RWPE2 (cell line): ENCODE measurements at places on chromosomes 2 and 18.

DNA sequence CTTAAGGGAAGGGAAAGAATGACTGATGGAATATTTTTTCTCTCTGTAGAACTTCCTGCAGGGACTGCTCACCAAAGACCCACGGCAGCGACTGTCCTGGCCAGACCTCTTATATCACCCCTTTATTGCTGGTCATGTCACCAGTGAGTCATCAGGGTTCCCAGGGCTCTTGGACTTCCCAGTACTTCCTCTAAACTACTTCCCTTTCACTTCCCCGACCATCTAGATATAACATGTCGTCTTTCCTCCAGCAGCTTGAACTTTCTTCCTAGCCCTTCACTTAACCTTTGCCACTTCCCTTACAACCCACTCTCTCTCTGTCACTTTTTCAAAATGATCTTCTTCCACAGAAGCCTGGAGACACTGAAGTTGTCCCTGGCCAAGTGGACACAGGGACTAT lies 7.2 kb downstream of the STK36 start:
- no peak overlapping the region for H3K4me3 ChIP-seq
- peaks cover 54% of the 10 kb centered on the region for H3K36me3 ChIP-seq
- no peaks in the 10 kb centered on the region for H3K27me3 ChIP-seq
- no peak overlapping the region for H3K27ac ChIP-seq
- H3K4me1 ChIP-seq = no peaks in the 10 kb centered on the region
- no peak for DNase-seq

GRCh38 chr18:29383311-29384273 lies 1206.7 kb upstream of the CDH2 start:
- H3K27ac ChIP-seq = no peak overlapping the region
- no peak overlapping the region for H3K4me3 ChIP-seq
- DNase-seq = no peak
- no peaks in the 10 kb centered on the region for H3K4me1 ChIP-seq
- no peaks in the 10 kb centered on the region for H3K36me3 ChIP-seq

- no peaks in the 10 kb centered on the region for H3K4me1 ChIP-seq
- no peak overlapping the region for H3K4me3 ChIP-seq
- DNase-seq = no peak
- H3K27me3 ChIP-seq = no peaks in the 10 kb centered on the region
These were observed 124.3 kb upstream of the RAB12 start for GRCh38 chr18:8484951-8485350.

GRCh38 chr2:170456914-170457313 lies 258.2 kb upstream of the SP5 start:
- DNase-seq = no peak
- no peaks in the 10 kb centered on the region for H3K27me3 ChIP-seq
- no peak overlapping the region for H3K27ac ChIP-seq
- no peak overlapping the region for H3K4me3 ChIP-seq

DNA sequence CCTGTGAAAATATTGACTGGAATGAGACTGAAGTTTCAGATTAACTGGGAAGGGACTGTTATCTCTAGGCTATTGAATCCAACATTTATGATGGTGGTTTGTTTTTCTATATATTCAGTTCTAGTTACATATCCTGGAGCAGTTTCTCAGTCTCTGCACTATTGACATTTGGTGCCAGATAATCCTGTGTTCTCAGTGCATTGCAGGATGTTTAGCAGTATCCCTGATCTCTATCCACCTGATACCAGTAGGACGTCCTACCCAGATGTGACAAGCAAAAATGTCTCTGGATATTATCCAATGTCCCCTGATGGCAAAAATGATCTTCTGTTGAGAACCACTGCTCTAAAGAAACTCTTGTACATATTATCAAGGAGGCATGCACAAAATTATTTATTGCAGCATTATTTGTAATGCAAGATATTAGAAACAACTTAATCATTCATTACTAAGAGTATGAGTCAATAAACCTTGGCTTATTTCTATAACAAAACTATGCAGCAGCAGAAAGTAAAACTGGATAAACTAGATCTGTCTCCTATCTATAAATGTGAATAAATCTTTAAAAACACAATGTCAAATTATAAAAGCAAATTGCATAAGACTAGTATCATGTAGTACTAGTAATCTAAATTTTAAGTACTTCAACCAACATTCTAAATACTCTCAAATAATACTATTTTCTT lies 369.3 kb upstream of the RND3 start:
- no peaks in the 10 kb centered on the region for H3K36me3 ChIP-seq
- no peak overlapping the region for H3K27ac ChIP-seq
- no peak for DNase-seq

GRCh38 chr2:2640818-2641217 lies 309.7 kb upstream of the MYT1L start:
- H3K27ac ChIP-seq = no peak overlapping the region
- H3K27me3 ChIP-seq = no peaks in the 10 kb centered on the region
- no peaks in the 10 kb centered on the region for H3K4me1 ChIP-seq
- no peaks in the 10 kb centered on the region for H3K36me3 ChIP-seq
- H3K4me3 ChIP-seq = no peak overlapping the region

DNA sequence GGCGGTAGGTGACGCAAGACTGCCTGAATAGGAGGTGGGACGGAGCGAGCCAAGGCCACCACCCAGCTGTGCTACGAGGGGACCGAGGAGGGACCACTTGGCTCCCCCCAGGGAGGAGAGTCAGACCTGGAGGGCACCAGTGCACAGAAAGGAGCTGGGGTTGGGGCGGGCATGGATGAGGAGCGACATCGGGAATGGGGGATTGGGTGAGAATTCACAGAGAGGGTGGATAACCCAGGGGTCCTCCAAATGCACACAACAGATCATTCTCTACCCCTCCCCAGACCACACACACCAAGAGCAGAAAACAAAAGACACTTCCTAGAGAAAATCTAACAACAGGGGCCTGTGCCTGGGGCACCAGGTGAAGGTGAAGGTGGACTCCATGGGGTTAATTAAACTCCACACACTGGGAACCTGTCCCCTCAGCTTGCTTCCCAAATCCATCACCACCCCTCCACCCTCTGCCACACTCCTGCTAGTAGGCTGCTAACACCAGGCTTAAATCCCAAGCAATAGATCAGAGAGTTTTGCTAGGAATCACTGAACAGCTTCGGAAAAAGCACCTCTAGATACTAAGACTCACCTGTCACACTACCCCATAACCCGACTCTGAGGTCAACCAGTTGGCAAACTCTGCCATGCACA lies 274.6 kb downstream of the EIPR1 start:
- no peaks in the 10 kb centered on the region for H3K4me1 ChIP-seq
- H3K27ac ChIP-seq = no peak overlapping the region
- no peaks in the 10 kb centered on the region for H3K27me3 ChIP-seq
- DNase-seq = no peak
- no peak overlapping the region for H3K4me3 ChIP-seq
- H3K36me3 ChIP-seq = no peaks in the 10 kb centered on the region
